ENCODE measurements at places on chromosomes 13 and 19.

- DNase-seq: no peak
These were observed 6.4 kb upstream of the EPHX3 start for GRCh38 chr19:15238639-15239155.

GRCh38 chr13:113545931-113546516 is 38.5 kb upstream of the TFDP1 start:
- no peak for DNase-seq

DNA sequence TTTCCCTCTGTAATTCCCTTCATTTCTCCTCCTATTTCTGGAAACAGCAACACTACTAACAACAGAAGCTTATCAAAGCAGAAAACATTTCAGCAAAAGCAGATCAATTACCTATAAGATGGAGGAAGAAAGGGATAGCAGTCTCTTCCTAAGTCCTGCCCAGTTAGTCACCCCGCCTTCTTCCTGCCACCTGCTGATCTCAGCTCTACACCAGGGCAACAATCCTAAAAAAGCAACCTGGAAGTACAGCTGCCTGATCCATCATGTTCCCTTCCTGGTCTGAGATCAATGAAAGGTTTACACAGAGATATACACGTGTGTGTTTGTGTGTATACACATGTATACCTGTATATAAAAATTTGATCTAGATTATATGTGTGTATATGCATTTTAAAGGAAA is 59.4 kb downstream of the TSC22D1 start:
- no peak for DNase-seq

DNA sequence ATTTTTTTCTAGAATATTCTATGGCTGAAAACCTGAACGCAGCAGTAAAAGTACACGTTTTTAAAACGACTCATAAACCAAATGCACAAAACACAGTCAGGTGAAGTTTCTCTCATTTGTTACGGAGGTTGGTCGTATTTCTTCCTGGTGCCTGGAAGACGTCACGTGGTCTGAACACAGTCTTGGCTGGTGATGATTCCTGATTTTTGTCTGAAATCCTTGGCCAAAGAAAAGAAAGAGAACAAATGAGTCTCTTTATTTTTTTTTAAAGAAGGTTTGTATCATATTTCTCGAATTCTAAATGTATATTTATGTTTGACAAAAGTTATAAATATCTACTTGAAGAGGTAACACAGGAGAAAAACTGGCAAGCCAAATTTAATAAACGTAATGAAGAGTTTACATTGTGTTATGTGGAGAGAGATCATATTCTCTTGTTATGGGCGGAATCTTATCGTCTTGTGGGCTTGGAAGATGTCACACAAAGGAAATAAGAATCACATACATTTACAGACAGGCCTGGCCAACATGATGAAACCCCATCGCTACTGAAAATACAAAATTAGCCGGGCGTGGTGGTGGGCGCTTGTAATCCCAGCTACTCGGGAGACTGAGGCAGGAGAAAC is 10.0 kb upstream of the PNMA8A start:
- DNase-seq: no peak
